ENCODE measurements at places on chromosomes 13 and 19.

- DNase-seq = no peak
These were observed 19.3 kb upstream of the LGALS13 start for GRCh38 chr19:39582891-39583625.

DNA sequence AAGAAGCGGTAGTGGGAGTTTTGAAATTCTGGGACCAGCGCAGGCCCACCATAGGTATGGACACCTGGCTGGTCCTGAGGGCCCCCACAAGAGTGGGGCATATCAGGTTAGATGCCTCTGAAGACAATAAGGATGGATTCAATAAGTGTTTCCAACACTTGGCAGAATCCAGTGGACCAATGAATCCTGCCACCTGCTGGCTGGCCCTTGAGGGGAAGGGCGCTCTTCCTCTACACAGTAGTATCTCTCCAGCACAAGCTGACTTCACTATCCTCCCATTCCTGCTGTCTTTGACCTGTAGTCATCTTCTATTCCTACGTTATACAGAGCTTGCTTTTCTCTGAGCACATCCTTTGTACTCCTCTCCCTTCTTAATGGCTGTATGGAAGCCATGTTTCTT, 199.7 kb upstream of the TSHZ3 start:
- DNase-seq = peak; percentile 42

GRCh38 chr13:38013676-38014075, 144.1 kb upstream of the TRPC4 start:
- DNase-seq = no peak

- DNase-seq = peak; percentile 62
These were observed 32.5 kb upstream of the STARD13 start for GRCh38 chr13:33318037-33318436.

DNA sequence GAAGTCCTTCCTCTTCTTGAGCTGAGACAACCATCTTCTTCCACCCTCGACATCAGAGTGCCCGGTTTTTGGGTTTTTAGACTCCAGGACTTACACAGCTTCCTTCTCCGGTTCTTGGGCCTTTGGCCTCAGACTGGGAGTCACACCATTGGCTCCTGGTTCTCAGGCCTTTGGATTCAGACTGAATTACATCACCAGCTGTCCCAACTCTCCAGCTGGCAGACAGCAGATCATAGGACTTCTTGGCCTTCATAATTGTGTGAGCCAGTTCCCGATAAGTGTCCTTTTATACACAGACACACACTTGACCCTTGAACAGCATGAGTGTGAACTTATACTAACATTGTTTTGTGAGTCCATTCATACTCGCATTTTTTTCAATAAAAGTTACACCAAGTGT, 166.0 kb upstream of the UBL3 start:
- no peak for DNase-seq

DNA sequence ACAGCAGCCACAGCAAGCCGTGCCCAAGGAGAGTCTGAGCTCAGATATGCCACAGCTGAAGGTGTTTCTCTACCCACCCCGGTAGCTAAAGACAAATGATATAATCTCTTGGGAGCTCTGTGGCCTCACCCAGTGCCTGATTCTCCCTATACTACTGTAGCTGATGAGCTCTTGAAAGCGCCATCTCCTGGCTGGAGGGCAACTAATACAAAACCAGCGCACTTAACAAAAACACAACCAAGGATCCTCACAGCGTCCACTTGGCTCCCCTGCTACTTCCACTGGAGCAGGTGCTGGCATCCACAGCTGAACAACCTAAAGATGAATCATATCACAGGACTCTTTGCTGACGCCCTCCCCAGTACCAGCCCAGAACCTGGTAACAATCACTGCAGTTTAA, 1212.0 kb downstream of the PCDH17 start:
- no peak for DNase-seq

GRCh38 chr13:72852207-72852606, 70.3 kb downstream of the PIBF1 start:
- DNase-seq = no peak

GRCh38 chr13:113848431-113849260, 15.2 kb downstream of the GAS6 start:
- DNase-seq = no peak

DNA sequence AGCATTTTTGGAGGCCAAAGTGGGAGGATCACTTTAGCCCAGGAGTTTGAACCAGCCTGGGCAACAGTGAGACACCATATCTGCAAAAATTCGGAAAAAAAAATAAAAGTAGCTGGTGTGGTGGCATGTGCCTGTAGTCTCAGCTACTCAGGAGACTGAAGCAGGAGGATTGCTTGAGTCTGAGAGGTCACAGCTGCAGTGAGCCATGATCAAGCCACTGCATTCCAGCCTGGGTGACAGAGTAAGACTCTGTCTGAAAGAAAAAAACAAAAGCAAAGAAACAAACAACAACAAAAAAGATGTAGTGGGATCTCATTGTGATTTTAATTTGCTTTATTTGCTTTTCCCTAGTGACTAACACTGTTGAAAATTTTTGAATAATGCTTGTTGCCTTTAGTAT, 394.7 kb upstream of the KLHL1 start:
- DNase-seq = no peak

- DNase-seq = no peak
These were observed 2.8 kb upstream of the F10 start for GRCh38 chr13:113119822-113120189.

DNA sequence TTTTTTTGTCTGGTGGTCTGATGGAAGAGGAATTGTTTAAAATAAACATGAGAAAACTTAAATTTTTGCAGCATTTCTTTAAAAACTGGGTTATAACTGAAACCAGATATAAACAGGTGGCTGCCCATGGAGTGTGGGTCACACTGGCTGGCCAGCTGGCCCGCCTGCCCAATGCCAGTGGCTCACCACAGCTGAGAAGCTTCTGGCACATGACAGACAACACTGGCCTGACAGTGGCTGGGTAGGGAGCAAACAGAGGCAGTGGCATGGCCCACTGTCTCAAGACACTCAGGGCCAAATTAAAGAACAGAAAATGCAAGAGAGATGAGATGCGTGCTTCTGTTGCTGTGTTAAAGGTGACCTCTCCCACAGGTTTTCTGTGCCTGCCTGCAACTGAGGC, 3.1 kb upstream of the SLC35E1 start:
- no peak for DNase-seq

- peak; percentile 74 for DNase-seq
These were observed 7.7 kb downstream of the NDUFB7 start for GRCh38 chr19:14563989-14564651.

DNA sequence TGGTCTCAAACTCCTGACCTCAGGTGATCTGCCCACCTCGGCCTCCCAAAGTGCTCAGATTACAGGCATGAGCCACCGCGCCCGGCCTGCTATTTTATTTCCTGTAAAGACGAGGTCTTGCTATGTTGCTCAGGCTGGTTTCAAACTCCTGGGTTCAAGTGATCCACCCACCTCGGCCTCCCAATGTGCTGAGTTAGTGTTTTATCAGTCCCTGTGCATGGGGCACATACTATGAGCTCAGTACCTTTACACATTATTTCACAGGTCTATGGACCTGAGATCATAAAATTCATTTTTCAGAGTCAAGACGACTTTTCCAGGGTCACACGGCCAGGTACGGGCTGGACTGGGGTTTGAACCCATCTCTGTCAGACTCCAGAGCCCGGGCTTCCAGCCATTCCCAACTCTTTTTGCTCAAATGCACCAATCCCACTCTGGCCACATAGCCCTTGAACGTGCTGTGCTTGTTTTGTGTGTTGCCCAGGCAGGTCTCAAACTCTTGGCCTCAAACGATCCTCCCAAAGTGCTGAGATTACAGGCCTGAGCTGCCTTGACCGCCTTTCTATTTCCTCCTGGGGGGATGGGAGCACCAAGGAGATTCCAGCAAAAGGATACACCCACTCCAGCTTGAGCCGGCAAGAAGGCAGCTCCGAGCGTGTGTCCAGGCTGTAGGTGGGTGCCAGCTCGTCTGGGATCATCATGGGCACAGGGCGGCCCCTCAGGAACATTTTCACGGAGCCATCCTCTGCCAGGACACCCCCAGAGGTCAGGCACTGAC, 1.1 kb downstream of the EML2 start:
- DNase-seq = peak; percentile 51

GRCh38 chr13:71831716-71832115, 35.3 kb downstream of the DACH1 start:
- no peak for DNase-seq

DNA sequence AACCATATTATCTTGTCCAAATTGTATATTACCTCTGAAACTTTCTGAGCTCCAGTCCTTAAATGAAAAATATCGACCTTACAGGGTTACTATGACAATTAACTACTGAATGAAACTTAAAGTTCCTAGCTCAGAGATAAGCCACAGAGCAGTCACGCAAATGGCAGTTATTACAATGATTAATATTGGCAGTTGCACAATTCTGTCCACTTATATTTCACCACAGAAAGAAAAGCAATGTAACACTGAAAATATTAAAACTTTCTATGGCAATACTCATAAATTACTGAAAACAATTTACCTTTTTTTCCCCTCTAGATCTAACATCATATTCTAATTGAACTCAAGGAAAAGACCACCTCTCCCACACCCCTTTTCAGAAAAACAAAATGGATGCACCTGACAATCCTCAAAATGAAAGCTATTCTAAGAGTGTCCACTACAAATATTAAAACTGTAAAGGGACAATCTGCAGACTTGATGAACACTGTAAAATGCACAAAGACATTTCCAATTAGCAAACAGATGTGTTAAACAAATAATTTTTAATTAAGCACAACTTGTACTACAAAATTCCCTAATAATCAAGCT, 14.6 kb downstream of the LNX2 start:
- no peak for DNase-seq

- DNase-seq = peak; percentile 55
These were observed 15.0 kb upstream of the SLC35E1 start for GRCh38 chr19:16586991-16587832.

- peak; percentile 11 for DNase-seq
These were observed 774 bp downstream of the SLC25A15 start for GRCh38 chr13:40790154-40790616.

- DNase-seq = peak; percentile 27
These were observed 50.0 kb downstream of the STARD13 start for GRCh38 chr13:33235564-33235963.

DNA sequence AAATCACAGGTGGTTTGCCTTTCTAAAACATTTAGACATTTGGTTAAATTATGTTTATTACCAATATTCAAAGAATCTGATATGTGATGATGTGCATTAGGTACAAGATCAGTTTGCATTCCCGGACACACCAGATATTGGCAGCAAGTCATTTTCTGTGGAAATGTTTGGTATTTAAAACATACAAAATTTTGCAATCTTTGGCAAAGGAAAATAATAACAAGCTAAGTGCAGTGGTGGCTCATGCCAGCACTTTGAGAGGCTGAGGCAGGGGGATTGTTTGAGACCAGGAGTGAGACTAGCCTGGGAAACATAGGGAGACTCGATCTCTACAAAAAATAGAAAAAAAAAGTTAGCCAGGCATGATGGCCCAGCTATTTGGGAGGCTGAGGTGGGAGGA, 29.1 kb upstream of the TSC22D1 start:
- DNase-seq = no peak

GRCh38 chr19:18020212-18021085, 12.5 kb downstream of the ARRDC2 start:
- DNase-seq = peak; percentile 34

- peak; percentile 28 for DNase-seq
These were observed 91.8 kb upstream of the TSC22D1 start for GRCh38 chr13:44667943-44668342.

DNA sequence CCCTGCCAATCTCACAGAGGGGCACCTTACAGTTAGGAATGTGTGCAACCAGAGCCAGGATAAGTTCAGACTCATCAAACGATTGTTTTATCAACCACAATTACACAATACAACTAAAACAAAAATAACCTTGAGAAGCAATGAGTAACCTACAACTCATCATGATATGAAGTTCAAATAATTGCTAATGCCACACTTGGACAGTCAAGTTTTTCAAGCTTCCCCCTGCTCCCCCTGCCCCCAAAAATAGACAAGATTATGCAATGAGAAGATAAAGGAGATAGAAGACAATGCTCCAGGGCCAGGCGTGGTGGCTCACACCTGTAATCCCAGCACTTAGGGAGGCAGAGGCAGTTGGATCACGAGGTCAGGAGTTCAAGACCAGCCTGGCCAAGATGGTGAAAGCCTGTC, 13.6 kb upstream of the KPNA3 start:
- DNase-seq = peak; percentile 42

DNA sequence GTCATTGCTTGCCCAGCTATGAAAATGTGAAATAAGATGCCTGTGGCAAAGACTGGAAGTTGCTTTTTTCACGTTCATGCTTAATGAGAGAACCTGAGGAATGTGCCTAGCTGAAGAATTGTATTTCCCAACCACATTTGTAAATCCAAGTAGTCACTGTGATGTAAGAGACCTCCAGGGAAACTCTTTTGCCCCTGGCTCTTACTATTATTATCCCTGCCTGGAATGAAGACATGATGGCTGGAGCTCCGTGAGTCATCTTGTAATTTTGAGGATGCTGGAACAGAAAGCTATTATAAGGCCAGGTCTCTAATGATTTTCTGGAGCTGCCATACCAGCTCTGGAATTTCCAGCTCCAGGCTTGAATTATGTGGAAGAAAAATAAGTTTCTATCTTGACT, 894.3 kb downstream of the DIAPH3 start:
- DNase-seq = peak; percentile 5

DNA sequence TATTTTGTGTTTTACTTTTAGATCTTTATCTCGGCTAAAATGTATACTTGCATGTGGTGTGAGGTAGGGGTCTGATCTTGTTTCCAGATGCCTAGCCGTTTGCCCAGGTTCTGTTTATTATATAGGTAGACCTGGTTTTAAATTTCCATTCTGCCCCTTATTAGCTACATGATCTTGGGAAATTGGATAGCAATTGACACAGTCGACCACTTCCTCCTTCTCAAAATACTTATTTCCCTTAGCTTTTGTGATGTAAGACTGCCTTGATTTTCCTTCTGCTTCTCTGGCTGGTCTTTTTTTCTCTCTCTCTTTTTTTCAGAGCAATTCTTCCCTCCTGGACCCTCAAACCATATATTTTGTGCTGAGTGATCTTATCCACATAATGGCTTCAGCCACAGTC, 3.0 kb upstream of the PGLYRP1 start:
- no peak for DNase-seq

DNA sequence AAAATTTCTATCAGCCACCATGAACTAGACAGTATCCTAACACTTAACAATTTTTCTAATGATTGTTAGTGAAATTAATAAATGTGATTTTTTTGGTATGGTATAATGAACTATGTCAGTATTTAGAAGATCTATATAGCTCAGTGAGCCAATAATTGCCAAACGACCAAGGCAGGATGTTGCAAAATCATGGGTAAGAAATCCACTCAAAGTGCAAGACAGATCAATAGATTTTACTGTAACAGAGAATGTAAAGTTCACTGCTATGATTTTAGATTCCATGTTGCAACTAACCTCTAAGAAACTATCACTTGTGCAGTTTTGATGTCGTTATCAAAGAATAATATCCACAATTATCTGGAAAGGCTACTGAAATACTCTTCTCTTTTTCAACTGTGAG, 44.0 kb upstream of the MYCBP2 start:
- DNase-seq = no peak

- DNase-seq = peak; percentile 72
These were observed 850 bp downstream of the MTMR6 start for GRCh38 chr13:25286308-25286968.

- no peak for DNase-seq
These were observed 22.0 kb upstream of the POU4F1 start for GRCh38 chr13:78625384-78625783.

Data from ELR (cell line).